Neural crest cell (in vitro differentiated cells): ENCODE measurements at places on chromosomes 16 and 17. TPM values are rescaled to one million over a fixed set of nuclear protein-coding genes. Genes with fewer than 3 reads are reported as not detected.

- no peak for DNase-seq
Observed at GRCh38 chr17:78441271-78441971, 63.0 kb downstream of the PGS1 start.

KRT10 gene
- 33.2 and 39.1 TPM in 2 replicates for total RNA-seq

PRSS21 gene
- not detected in 2 replicates for total RNA-seq

- no peak for DNase-seq
Observed at GRCh38 chr16:75322740-75323139, 71.3 kb upstream of the BCAR1 start.

- DNase-seq, result no peak
Observed at GRCh38 chr17:17022011-17022410, 20.2 kb upstream of the MPRIP start.

DNA sequence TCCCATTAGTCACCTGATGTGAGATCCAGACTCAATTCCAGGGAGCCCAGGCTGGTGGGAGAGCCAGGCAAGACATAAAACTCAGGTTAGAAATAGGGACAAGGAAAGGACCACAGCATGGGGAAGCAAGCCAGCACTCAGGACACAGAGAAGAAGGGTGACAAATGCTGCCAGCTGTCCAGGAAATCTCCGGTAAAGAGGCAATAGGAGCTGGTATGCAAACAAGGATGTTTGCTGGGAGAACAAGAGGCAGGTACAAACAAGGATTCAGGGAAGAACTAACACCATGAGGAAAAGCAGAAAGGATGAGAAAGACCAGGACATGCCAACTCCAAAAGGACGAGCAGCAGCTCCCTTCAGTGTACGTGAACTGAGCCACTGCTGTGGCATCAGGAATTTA is 10.2 kb upstream of the TXNDC11 start:
- no peak for DNase-seq

DNA sequence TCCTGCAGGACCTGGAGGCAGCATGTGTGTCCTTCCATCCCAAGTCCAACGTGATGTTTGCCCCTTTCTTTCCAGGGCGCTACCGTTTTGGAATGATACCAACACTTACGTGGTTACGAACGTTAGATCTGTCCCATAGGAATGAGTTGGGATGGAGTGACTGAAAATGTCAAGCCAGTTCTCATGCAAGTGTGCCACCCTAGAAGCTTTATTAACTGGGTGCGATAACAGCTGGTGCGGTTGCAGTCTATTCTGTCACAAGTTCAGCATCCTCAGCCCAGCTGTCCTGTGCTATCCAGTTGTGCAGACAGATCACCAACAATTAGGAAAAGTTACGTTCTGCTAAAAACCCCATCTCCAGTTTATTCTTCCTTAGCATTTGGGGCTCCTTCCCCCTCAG is 52.5 kb downstream of the BANP start:
- no peak for DNase-seq

- DNase-seq, result no peak
Observed at GRCh38 chr16:66489818-66490217, 60.1 kb downstream of the TK2 start.

DNA sequence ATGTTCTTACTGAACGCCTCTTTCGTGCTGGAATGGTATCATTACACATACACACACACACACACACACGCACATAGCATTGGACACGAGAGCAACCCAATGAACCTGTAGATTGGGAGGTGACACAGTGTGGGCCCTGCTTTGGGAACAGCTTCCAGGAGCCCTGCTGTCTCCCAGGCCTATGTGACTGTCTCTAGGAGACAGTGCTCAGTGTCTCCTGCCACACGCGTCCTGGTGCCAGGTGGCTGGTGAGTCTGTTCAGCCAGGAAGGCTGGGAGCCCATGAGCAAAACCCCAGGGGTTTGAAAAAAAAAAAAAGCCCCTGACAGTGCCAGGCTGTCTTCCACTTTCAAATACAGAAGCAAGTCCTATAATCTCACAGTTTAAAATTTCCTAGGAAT is 2.4 kb upstream of the SPOP start:
- DNase-seq, result no peak

GRCh38 chr17:56457501-56457900 is 136.0 kb upstream of the NOG start:
- no peak for DNase-seq

HSF5 gene
- 0.05 and 0.11 TPM in 2 replicates for total RNA-seq

C17orf67 gene
- total RNA-seq, result 2.3 and 2.4 TPM in 2 replicates

DNA sequence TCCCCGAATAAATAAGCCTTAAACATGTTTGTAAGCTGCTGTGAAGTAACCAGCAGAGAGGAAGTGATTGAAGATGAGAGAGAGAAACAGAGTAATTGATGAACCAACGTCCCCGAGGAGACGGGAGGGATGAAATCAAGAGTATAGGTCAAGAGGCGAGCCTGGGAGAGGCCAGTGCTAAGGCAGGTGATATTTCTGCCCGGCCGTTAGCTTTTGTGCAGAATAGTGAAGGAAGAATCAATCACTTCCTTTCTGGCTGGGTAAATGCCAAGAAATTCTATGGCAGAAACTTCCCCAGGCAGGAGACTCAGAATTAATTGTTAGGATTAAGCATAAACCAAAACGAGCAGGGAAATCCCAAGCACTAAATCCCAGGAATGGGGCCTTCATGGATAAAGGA is 273.8 kb downstream of the CDH13 start:
- DNase-seq, result no peak

AIPL1 gene
- not detected in 2 replicates for total RNA-seq

PDIA2 gene
- total RNA-seq, result 1.4 and 2.1 TPM in 2 replicates

GRCh38 chr17:27256225-27257030 is 37.5 kb upstream of the WSB1 start:
- no peak for DNase-seq

DNA sequence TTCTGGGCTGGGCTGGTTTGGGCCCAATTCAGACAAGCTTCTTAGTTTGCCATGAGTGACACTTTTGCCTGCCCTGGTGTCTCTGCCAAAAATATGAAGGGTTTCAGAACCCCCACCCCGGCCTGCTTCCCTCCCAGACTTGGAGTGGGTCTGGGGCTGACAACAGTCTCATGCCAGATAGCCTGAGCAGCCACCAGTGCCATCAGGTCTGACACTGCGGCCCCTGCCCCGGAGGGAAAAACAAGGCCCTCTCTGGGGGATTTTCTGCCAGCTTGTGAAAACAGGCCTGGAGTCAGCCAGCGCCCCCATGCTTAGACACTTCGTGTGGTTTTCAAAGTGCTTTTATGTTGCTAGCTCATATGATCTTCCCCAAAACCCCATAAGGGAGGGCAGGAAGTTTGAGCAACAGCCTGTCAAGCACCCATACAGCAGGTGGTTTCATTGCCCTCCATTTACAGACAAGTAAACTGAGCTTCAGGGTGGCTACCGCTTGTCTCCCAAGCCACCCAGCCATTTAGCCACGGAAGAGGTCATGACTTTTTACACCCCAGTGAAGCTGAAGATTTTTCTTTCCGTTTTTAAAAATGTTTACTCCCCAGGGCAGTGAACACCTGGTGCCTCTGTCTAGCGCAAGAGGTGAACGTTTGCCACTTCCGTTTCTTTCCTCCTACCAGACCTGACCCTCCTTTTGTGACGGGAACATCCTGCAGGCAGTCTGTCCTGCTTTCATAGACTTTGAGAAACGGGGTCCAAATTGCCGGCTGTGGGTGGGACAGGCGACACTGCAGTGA is 300.6 kb downstream of the SEC14L1 start:
- DNase-seq, result no peak

MTHFSD gene
- 14.0 and 16.8 TPM in 2 replicates for total RNA-seq

DNA sequence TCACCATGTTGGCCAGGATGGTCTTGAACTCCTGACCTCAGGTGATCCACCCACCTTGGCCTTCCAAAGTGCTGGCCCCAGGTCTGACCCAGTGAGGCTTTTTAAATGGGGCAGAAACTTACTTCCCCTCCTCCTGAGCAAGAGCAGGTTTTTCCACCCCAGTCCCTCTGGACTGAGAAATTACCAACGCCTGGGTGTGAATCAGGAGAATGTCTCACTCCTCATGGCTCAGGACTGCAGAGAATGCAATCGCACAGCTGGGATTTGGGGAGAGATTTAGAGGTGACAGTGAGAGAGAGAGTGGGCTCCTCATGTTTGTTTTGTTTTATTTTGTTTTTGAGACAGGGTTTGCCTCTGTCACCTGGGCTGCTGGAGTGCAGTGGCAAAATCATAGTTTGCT is 203.6 kb downstream of the RAB11FIP4 start:
- no peak for DNase-seq

PLA2G10 gene
- total RNA-seq, result not detected in 2 replicates

DNA sequence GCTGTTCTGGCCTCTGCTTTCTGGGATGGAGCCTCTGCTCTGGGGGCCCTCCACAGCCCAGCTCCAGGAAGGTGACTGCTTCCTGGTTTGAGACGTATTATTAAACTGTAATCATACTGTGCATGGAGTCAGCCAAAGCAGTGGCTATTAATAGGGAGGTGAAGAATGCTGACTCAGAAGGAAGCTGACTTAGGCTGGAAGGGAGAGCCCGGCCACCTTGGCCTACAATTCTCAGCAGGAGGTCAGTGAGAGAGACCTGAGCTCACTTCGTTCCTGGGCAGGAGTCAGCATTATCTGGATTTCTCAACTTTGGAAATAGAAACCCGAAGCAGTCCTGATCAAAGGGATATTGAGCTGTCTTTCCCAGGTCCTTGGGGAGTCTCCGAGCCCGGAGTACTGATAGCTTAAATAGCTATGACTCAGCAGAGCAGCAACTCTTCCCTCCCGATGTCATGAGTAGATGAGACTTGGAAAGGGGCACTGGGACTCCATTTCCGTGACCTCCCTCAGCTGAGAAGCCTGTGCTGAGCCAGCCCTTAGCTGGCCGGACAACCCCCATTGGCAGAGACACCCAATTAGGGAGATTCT is 91.8 kb downstream of the YPEL2 start:
- DNase-seq, result no peak

SUPT6H gene
- total RNA-seq, result 70.0 and 72.2 TPM in 2 replicates

MPV17L gene
- 4.9 and 5.9 TPM in 2 replicates for total RNA-seq
